GM12892 (cell line): ENCODE measurements at places on chromosomes 1 and 21.

DNA sequence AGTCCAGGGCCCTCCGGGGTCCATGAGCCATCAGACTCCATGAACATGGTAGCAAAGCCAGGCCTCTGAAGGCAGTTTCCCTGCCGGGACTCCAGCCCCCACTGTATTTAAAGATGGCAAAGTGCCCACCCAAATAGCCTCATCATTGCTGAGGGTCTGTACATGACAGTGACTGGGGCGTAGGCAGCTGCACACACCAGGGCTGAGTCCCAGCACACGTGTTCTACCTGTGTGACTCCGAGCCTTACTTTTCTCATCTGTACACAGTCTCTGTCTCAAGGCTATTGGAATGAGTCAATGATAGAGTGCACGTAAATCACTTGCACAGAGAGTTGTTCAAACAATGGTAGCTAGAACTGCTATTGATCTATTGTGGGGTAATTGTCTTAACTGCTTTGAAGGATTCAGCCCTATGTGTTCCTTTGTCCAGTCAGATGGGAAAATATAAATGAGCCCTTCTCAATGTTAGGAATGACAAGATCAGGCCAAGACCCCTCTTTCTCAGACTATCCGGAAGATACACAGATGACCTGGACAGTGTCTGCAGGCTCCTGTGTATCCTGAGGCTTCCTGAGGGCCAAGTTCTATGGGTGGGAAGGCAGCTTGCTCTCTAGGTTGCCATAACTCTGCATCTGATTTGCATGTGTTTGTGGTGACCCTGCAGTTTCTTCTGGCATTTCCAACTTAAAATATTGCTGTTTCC, 48.9 kb downstream of the RASSF5 start:
- no peak for DNase-seq

- no peak for DNase-seq
Measured at GRCh38 chr21:15022608-15023261, 42.1 kb downstream of the NRIP1 start.

- no peak for DNase-seq
Measured at GRCh38 chr1:44849575-44850132, 6.6 kb upstream of the PTCH2 start.

DNA sequence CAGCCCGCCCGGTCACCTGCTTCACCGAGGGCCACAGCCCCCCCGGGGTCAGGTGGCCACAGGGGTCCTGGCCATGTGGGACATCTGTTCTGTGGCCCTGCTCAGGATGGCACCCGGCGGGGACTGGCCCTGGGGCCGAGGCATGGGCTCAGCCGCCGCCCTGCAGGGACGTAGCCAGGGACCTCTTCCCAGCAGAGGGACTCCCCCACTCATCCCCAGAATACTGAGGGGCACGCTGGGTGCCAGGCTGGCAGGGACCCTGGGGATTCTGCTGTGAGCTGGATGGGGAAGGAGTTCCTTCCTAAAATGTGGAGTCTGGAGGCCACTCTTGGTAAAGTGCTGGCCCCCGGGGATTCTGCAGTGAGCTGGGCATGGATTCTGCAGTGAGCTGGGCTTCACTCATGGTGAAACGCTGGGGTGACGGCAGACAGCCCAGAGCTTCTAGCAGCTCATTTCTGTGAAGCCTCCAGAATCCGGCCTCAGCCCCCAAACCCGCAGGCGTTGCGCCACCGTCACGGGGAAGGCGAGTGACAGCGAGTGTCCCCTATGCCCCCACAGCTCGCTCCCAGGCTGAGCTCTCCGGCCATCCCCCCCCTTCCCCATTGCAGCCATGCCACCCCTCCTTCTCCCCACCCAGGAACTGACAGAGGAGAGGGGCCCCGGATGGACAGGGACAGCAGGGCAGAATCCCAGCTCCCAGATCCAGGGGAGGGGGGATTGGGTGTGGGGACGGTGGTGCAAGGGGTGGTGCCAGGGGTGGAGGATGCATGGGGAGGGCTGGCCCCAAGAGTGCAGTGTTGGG, 1.4 kb downstream of the ITGB2 start:
- DNase-seq, result no peak

DNA sequence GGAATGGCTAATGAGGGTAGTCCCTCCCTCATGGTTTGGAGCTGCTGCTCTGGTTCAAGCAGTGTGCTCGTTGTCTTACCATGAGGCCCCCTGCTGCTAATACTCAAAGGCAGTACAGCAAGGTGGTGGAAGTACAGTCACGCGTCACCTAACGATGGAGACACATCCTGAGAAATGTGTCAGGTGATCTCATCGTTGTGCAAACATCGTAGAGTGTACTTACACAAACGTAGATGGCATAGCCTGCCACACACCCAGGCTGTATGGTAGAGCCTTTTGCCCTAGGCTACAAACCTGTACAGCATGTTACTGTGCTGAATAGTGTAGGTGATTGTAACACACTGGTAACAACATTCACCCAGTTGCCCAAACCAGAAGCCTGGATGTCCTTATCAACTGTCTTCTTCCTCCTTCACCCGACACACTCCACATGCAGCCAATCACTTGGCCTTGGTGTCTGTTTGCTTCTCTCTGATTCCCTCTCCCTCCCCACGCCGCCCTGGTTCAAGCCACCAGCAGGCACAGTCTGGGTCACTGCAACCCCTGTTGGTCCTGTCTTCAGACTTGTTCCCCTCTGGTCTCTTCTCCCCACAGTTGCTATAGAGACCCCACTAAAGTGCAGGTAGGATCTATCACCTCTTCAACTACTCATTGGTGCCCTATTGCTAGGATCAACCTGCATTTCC, 6.0 kb upstream of the KCNA2 start:
- DNase-seq, result no peak

GRCh38 chr1:246151796-246152434, 355.2 kb downstream of the SMYD3 start:
- no peak for DNase-seq

- no peak for DNase-seq
Measured at GRCh38 chr1:59596432-59596831, 218.3 kb upstream of the HOOK1 start.

- no peak for DNase-seq
Measured at GRCh38 chr1:119794876-119795240, 16.4 kb downstream of the REG4 start.

DNA sequence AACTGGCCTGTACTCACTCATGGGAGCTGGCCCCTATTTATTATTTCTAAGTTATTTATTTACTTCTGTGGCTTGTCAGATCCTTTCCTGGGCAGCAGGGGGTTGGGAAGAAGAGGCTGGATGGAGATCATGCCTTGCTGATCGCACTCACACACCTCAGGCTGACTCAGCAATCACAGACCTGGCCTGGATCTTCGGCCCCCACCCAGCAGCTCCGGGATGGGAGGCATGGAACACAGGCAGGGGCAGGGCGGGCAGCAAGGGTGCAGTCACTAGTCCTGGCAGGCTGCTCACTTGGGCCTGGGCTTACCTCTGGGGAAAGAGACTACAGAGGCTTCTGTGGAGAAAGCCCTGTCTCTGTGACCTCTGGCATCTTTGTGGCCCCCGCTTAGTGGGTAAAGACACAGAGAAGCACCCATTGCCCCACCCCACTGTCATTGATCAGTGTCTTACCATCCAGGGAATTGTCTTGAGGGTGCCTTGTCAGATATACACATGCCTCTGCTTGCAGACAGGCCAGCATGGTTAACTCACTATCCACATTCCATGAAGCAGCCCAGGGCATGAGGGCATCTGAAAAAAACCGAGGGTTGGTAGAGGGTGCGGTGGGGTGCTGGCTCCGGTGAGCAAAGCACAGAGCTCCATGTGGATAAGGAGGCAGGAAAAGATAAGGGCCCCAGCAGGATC, 3.7 kb downstream of the ARTN start:
- no peak for DNase-seq

GRCh38 chr1:50332941-50333594, 90.2 kb downstream of the DMRTA2 start:
- DNase-seq, result peak; percentile 75

DNA sequence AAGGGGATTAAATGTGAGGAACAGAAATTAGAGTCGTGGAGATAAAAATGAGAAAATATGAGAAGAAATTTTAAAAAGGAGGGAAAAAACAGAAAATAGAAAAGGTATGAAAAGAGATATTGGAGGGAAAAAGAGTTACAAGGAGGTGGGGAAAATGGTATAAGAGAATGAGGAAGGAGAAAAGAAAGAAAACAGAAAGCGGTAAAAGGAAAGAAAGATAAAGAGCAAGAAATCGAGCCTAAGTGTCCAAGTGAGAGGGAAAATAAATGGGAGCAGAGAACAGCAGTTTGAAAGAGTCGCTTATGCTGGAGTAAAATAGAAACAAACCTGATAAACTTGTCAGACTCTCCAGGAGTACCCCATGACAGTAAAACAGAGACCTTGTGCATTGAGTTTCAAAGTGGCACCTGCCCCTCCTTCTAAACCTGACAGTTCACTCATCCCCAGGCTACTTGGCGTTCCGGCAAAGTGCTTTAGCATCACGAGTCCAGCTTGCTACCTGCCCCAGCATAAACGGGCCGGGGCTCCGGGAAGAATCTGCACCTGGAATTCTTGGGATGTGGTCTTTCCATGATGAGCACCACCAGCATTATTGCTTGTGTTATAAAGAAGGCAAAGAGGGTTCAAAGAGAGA, 585 bp downstream of the NEGR1 start:
- no peak for DNase-seq

GRCh38 chr1:3857791-3858129, 484 bp downstream of the DFFB start:
- peak; percentile 33 for DNase-seq

DNA sequence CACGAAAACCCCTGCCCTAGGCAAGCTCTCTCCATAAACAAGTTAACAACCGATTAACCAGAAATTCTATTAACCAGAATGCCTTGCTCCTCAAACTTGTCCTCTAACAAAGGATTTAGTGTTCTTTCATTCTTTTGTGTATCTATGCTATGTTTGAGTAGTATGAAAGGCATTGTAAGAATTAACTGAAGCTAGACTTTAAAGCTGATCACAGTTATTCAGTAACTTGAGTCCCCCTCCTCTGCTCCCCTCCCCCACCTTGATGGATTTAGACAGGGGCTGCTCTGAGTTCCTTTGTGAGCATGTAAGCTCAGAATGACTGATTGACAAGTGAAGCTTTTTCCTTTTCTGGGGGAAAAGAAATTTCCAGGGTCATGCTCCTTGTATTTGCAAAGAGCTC, 257.6 kb downstream of the TTLL7 start:
- DNase-seq, result no peak

- no peak for DNase-seq
Measured at GRCh38 chr1:178926046-178926445, 55.2 kb upstream of the ANGPTL1 start.

GRCh38 chr1:203584035-203584434, 42.6 kb upstream of the ATP2B4 start:
- DNase-seq, result no peak

DNA sequence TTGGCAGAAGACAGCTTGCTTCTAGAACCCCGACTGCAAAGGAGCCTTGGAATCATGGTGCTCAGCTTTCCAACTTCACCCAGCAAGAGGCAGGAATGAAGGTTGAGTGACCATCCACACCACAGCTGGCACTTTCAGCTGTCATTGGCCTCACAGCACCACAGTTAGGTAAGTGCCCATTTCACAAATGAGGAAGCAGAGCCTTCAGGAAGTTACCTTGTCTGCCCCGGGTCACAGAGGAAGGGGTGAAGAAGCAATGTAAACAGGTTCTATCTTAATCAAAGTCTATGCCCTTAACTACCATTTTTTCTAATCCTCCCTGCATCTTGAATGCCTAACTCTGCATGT, 156.0 kb downstream of the GLUL start:
- no peak for DNase-seq

- DNase-seq, result no peak
Measured at GRCh38 chr1:27101696-27102095, 53.2 kb downstream of the SLC9A1 start.

DNA sequence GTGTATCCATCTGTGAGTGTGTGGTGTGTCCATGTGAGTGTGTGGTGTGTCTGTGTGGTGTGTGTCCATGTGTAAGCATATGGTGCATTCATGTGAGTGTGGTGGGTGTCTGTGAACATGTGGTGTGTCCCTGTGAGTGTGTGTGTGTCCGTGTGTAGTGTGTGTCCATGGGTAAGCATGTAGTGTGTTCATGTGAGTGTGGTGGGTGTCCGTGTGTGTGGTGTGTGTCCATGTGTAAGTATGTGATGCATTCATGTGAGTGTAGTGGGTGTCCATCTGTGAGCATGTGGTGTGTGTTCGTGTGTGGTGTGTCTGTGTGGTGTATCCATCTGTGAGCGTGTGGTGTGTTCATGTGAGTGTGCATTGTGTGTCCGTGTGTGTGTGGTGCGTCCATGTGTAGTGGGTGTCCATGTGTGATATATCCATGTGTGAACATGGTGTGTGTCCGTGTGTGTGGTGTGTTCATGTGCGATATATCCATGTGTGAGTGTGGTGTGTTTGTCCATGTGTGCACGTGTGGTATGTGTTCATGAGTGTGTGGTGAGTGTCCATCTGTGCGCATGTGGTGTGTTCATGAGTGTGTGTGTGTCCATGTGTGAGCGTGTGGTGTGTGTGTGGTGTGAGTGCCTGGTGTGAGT, 12.3 kb downstream of the SLC19A1 start:
- DNase-seq, result no peak

GRCh38 chr1:98336472-98337083, 324.9 kb upstream of the SNX7 start:
- DNase-seq, result no peak

- no peak for DNase-seq
Measured at GRCh38 chr1:228989992-228990827, 254.9 kb downstream of the RHOU start.

DNA sequence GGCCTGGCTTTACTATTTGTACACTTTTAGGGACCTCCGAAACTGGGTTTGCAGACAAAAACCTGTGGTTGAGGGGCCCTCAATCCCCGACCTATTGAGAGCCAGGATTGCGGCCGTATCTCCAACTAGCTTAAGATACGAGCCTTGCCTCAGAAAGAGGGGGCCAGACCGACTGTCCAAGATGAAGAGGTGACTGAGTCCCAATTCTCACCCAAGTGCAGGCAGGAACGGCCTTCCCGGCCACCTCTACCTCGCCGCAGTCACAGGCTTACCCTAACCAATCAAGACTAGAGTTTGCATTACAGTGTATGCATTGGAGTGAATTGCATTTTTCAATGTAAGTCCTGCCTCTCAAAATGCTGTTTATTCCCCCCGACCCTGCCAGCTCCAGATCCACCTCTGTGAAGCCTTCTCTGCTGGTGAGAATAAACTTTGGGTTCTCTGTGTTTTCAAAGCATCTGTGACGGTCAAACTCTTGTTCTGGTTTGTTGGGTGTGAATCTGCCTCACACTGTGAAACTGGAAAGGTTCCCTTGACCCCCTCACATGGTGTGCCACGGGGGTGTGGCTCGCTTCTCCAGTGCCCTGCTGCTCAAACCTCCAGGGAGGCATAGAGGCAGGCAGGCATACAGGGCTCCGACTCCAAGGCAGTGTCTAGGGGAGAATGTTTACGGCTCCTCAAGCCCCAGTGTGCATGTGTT, 62.2 kb upstream of the WLS start:
- DNase-seq, result no peak
